GM13976 (cell line): ENCODE measurements at places on chromosomes 6 and 20.

GRCh38 chr20:62306414-62307187 is 3.8 kb downstream of the ADRM1 start:
- DNase-seq, result no peak

DNA sequence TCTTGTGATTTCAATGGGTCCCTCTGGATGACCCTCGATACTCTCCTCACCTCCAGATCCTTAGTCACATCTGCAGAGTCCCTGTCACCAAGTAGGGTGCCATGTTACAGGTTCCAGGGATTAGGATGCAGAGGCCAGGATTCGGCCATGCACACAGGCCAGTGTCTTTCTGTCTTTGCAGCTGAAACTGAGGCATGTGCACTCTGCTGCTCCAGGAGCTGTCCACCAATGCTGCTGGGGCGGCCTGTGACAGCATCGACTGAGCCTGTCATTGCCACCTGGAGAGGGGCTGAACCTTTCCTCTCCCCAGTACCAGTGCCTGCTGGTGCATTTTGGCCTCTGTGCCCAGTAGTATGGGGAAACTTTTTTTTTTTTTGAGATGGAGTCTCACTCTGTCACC is 4.4 kb upstream of the RBM38 start:
- no peak for DNase-seq

GRCh38 chr20:62402456-62403150 is 4.5 kb downstream of the CABLES2 start:
- DNase-seq, result no peak

GRCh38 chr6:3751077-3751729 is at the start of gene PXDC1:
PXDC1 (minus strand) TSS chr6:3751713; CDS start chr6:3751531, 182 bp downstream.
- DNase-seq, result peak; percentile 52

DNA sequence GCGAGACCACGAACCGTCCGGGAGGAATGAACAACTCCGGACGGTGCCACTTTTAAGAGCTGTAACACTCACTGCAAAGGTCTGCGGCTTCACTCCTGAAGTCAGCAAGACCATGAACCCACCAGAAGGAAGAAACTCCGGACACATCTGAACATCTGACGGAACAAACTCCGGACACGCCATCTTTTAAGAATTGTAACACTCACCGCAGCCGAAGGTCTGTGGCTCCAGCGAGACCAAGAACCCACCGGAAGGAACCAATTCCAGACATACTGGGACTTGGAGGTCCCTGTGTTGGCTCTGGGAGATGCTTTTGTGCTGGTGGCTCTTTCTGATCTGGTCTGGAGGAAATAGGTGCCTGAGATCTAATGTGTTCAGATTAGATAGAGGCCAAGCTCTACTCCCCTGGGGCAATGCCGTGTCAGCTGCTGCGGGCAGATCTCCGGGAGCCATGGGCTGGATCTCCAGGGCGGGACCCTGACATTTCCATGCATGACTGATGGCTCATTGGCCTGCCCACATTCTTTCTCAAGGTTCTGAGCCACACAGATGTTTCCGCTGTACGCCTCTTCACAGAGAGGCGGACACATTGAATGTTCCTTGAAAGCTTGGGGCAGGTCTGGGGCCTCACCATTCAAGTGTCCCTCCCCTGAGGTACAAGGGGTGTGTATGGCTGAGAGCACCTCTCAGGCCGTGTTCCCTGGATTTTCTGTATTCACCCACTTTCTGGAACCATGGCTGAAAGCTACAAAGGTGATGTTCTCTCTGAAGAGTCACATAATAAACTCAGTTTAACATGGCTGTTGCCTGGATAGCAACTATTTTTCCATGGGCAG is 29.3 kb downstream of the GMPR start:
- no peak for DNase-seq
